Stimulated activated CD8-positive, alpha-beta memory T cell treated with anti-CD3 and anti-CD28 coated beads, Interleukin-4, amount 100 ng/mL, for 24 hours (primary cell): ENCODE measurements at places on chromosomes 7 and 10.

DNA sequence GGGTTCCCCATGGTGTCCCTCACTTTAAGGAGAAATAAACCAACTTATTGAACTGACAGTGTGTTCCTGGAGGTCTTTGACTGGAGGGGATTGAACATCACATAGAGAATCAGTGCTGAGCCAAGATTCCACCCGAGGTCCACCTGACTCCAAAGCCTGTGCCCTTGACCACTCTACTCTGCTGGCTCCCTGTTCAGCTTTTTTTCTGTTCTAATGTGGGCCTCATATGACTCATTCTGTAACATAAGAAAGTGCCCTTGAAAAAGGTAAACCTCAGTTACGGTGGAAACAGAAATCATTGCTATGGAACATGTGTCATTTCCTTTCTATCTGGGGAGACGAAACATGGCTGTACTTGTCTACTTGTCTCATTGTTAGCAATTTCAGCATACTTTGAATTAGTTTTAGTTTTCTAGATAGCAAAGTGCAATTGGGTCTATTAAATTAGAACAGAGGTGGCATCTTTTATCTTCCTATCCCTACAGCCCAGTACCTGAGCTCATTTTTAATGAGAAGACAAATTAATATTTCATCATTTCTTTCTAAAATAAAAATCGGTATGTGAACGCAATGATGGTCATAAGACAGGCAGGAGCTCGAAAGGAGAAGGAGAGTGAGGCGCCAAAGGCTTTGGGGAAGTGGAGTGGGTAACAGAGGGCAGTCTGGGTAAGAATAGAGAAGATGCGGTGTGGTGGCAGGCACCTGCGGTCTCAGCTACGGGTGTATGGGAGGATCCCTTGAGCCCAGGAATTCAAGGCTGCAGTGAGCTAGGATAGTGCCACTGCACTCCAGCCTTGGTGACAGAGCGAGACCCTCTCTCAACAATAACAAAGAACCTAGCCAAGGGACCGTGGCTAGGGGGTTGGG, 1.5 kb downstream of the GSDME start:
- DNase-seq, result no peak

- no peak for DNase-seq
These were observed 23.9 kb downstream of the SLC13A4 start for GRCh38 chr7:135704074-135704473.

GRCh38 chr7:82110146-82110840, 333.3 kb downstream of the CACNA2D1 start:
- DNase-seq, result no peak

DNA sequence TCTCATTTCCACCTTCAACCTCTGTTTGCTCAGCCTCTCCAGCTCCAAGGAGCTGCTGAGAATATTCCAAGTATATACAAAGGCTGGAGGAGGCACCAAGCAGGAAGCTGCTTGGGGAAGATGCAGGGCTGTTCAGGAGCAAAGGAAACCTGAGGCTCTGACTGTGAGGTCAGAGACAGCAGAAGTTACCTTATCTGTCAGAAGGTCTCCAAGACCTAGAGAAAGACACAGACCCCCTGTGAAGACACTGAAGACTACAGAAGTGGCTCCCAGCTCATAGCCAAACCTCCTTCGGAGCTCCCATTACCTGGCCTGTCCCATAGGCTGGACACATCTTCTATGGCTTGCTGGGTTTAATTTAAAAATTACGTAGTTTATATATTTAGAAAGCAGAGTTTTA, 53.2 kb downstream of the PKD1L1 start:
- DNase-seq, result no peak

DNA sequence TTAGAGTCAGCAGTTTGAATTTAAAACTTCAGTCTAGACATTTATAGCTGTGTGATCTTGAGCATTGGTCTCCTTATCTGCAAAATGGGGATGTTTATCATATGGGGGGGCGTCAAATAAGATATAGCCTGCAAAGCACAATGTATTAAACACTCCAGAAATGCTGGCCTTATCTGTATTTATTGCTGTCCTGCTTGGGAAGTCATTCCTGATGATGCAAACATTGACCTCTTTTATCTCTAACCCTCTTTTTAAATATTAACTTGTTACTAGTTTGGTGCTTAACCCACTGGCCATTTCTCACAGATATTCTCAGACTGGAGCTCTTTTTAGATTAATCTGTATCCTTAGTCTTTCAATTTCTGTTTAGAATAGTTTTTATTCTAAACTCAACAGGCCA, 13.2 kb downstream of the MRPS33 start:
- DNase-seq, result no peak

DNA sequence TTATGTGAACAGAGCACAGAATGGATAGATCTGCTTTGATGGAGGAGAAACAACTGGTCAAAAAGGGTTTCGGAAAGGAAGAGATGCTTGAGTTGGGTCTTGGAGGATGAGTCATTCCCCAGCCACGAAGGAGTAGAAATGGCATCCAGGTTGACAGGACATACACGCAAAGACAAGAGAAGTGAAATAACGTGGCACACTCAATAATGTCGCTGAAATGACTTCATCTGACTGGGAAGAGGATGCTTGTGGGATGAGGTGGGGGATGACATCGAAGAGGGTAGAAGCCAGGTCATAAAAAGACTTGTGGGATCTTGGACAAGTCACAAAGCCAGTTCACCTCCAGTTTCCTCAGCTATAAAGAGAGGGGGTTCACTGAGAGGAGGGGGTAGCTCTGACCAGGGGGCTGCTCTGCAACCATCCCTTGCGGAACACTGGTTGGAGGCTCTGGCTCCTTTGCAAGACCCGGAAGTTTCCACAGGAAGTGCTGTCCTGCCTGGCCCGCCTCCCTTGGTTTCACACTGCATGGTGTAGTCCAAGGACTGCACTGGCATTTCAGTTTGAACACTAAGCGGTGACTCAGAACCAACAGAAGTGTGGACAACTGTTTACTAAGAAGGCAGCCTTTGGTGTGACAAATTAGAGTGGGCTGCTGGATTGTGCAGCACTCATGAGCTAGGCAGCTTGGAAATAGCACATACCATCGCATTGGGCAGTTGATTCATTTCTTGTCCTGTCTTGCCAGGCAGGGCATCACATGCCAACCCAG, 189.9 kb upstream of the ADO start:
- no peak for DNase-seq

GRCh38 chr10:29345144-29345909, 56.5 kb downstream of the LYZL1 start:
- no peak for DNase-seq

DNA sequence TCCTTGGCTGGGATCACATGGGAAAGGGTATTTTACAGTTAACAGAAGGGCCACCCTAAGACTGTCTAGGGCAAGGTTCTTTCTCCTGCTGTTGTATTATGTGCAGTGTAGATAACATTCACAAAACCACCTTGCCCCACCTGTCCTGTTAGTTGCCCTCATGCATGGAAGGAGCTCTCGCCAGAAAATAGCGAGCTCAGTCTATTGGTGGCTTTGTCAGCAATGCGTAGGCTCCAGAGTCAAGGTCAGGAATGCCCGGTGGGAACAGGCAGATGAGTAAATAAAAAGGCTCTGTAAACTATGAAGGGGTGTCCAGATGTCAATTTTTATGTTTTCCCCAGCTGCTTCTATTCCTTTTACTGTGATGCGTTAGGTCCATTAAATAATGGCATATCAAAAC, 107.1 kb upstream of the WDR11 start:
- no peak for DNase-seq

- no peak for DNase-seq
These were observed 47.3 kb downstream of the CREB3L2 start for GRCh38 chr7:137954614-137955013.

DNA sequence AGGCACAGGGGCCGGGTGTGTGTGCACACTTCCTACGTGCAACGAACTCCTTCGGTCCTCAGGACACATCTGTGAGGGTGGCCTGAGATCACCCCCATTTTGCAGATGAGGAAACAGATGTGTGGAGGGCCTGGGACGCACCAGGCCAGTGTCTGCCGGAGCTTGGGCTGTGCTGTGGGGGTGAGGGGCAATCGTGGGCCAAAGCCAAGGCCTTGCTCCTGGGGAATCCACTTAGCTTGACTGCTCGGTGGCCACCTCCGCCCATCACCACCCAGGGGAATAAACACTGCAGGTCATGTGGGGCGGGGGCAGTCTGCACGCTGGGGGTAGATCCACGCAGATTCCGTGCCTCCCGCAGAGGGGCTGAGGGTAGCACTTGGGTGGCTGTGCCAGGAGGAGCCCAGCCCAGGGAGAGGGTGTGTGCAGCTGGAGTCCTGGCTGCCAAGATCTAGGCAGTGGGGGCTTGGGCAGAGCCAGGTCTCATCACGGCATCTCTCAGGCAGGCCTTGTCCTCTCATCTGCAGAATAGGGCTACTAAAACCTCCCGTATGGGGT, 70.8 kb upstream of the EN2 start:
- no peak for DNase-seq

DNA sequence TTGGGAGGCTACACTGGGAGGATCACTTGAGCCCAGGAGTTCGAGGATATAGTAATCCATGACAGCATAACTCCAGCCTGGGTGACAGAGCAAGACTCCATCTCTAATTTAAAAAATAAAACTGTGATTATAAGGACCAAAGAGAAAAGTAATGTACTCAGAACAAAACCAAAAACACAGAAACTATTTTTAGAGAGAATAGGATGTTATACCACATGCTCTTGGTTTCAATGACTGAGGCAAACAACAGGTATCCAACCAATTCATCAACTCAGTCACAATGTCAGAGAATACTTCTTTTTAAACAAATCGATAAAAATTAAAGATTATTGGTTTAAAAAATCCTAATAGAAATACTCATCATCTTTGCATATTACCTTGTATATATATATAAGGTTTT, 186.7 kb downstream of the TPK1 start:
- DNase-seq, result no peak

DNA sequence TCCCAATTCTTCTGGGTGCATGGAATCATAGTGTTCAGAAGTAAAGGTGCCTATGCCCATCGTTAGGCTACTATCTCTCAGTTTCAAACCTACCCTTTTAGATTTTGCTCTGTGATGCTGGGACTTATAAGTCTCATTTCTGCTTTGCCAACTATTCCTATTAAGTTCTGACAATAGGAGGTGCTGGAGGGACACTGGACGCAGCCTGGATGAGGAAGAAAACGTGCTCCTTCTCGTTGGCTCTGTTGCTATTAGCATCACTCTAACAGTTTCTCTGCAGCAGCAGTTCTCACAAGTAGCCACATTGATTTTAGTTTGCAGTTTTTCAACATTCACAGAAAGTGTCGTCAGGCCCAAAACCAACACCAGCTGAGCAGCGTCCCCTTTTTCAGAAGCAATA, 72.4 kb downstream of the ABCC2 start:
- no peak for DNase-seq

GRCh38 chr7:5232874-5233273, 42.8 kb downstream of the WIPI2 start:
- DNase-seq, result no peak

GRCh38 chr7:30285067-30285535, 704 bp downstream of the ZNRF2 start:
- DNase-seq, result no peak

- no peak for DNase-seq
These were observed 758 bp downstream of the DPCD start for GRCh38 chr10:101588879-101589278.
